WTC11 (cell line): ENCODE measurements at places on chromosomes 4 and X. TPM values are rescaled to one million over a fixed set of nuclear protein-coding genes. Genes with fewer than 3 reads are reported as not detected.

CENPE gene
- 41.5 to 46.6 TPM (median 44.4 TPM) in 3 replicates for total RNA-seq

- DNase-seq = no peak
Observed at GRCh38 chrX:45232139-45232538, 31.5 kb upstream of the DIPK2B start.

GRCh38 chr4:140652601-140653000, 83.8 kb upstream of the UCP1 start:
- no peak for DNase-seq

DNA sequence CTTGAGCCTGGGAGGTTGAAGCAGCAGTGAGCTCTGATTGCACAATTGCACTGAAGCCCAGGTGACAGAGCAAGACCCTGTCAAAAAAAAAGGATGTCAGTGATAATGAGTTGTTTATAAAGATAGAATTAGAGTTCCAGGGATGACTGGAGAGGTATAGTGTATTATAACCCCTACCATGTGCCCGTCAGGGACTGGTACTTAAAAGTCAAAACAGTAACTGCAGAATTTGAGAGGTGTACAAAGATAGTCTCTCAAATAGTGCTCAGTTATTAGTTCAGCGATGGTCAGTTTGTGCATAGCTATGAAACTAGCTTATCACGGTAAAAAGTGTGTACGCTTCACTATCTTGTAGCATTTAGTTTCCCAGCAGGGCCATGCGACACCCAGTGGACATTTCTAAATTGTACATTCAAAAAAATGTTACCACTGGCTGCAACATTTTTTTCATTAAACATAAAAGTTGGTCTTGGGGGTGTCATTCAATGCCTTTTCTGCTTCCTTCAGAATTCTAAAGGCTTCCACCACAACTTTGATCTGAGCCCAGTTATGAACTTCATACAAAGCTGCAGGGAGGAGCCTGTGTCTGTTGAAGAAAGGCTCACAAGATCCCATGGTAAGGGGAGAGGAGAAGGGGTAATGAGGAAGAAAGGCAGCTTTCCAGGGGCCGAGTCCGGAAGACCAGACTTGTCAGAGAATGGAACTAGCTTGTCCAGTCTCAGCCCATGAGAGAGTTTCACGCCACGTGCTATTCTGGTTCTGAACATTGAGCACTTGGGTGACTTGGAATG, 9.2 kb upstream of the GYG2 start:
- no peak for DNase-seq

- no peak for DNase-seq
Observed at GRCh38 chrX:109842611-109843010, 109.6 kb upstream of the ACSL4 start.
